Esophagus muscularis mucosa (tissue), 4 donors: ENCODE measurements at places on chromosomes 12 and 14. TPM values are rescaled to one million over a fixed set of nuclear protein-coding genes. Genes with fewer than 3 reads are reported as not detected.

Gene MYG1
- 47.0 TPM for total RNA-seq

Gene DAO
- not detected for total RNA-seq

Gene RNU4-1
- total RNA-seq = under 0.01 TPM

Gene MYO1H
- not detected for total RNA-seq

Gene CLEC14A
- 50.2 TPM for total RNA-seq

Gene GPR84
- not detected for total RNA-seq

Gene HOXC10
- not detected for total RNA-seq

Gene OR4Q2
- total RNA-seq = not detected

Gene PIWIL1
- total RNA-seq = not detected

Gene KCNK13
- 0.23 TPM for total RNA-seq

Gene TGFB3
- total RNA-seq = 17.6 TPM

Gene STAB2
- 0.50 TPM for total RNA-seq

GRCh38 chr14:89899917-89900663 is 54.4 kb downstream of the EFCAB11 start:
- no peak for DNase-seq

DNA sequence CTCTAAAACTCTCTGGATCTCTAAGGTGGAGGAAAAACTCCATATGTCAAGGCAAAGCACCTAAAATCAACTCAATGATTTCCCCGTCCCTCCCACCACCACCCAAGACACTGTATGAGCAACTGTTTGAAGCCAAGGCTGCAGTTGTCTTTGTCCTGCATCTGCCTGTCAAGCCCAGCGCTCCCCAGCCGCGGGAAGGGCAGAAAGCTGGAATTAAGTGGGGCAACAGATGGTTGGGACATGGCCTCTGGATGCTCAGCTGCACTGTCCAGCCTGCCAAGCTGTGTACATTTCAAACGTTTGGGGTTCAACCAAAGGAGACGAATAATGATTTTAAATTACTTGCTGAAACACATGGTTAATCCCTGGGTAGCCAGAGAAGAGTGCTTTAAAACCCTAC is 42.2 kb upstream of the PTGR2 start:
- DNase-seq = no peak

GRCh38 chr14:51117593-51117992 is 22.7 kb upstream of the TRIM9 start:
- DNase-seq = no peak

GRCh38 chr12:50394469-50395029 is 1.9 kb downstream of the FAM186A start:
- no peak for DNase-seq

GRCh38 chr12:19546027-19546426 is 106.7 kb downstream of the AEBP2 start:
- DNase-seq = no peak

DNA sequence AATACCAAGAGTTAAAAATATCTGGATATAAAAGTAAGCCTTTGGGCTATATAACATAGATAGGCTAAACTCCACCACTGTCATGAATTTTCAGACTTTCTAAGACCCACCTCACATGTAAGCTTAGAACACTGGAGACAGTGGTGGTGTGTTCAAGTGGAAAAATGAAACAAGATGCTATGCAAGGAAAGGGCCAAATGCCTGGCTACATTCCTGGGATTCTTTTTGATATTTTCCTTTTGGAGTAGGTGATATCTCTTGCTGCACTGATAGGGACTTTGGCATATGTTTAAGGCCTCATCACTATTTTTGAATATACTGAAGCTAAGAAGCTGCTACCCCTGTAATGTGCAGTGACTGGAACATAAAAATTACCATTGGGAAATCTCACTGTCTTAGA is 341.3 kb downstream of the SLC16A7 start:
- no peak for DNase-seq

GRCh38 chr14:56161658-56162057 is 43.4 kb downstream of the PELI2 start:
- no peak for DNase-seq

- no peak for DNase-seq
These were observed 55.3 kb downstream of the RIN3 start for GRCh38 chr14:92568621-92569479.

DNA sequence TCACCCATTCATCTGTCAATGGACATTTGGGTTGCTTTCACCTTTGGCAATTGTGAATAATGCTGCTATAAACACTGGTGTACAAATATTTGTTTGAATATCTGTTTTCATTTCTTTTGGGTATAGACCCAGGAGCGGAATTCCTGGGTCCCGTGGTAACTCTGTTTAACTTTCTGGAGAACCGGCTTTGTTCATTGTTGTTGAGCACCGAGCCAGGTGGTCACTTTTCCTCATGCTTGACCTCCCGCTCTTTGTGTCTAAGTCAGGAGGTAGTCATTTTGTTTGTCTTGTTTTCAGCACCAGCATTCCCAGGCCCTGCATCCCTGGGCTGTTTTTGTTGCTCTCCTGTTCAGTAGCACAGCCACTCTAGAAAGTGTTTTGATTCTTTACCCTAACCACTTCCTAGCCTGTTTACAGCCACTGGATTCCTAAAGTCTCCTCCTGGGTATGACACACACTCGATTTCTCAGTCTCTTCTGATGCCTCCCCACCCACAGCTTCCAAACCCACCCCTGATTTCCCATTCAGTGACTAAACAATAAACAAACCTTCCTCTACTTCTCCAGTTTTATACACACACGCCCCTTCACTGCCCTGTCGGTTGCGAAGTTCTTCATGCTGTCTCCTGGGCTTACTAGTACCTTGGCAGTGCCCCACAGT is 37.9 kb downstream of the B4GALNT3 start:
- no peak for DNase-seq

DNA sequence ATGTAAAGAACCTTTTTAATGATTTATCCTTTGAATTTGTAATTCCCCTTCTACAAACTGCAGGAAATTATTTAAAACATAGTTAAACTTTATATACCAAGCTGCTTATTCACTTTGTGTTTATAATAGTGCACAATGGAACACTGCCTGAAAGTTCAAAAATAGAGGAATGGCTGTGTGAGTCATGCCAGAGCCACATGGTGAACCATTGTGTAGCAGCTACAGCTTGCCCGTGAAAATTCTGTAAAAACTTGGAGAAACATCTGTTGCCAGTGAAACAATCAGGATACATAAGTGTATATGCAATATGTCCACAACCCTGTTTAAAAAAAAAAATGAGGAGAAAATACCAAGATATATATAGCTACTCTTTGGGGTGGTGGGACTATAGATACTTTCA is 59.5 kb downstream of the VEZT start:
- no peak for DNase-seq

DNA sequence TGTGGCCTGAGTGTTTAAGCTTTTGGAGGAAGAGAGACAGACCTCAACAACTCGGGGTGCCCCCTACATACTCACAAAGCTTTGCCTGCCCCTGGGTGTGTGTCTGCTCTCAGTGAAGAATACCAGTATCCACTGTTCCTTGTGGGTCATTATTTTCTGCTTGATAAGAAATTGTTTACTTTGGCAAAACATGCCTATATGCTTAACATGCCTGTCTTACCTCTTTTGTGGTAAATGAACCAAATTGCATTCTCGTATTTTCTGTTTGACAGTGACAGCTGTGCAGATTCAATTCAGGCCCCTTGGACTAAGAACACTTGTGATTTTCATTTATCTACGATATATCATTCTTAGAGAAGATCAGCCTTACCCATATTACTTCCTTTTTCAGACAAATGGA is 50.6 kb upstream of the REP15 start:
- no peak for DNase-seq

DNA sequence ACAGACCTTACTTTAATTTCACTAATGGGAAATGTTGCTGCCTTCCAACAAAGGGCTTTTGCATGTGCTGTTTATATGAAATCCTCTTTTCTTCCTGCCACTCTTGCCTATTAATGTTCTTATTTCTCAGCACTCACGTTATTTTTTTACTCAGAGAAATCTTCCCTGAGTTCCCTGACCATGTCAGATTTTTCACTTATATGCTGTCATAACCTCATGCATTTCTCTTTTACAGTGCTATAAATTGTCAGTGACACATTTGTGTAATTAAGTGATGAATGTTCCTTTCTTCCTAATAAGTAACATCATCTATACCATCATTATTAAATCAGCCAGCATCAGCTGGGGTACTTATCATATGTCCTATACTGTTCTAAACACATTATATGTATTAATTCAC is 444.1 kb downstream of the DIO2 start:
- DNase-seq = no peak

- no peak for DNase-seq
These were observed 33.6 kb upstream of the CRY1 start for GRCh38 chr12:107126796-107127481.

GRCh38 chr12:78248321-78248720 is 417.6 kb downstream of the NAV3 start:
- DNase-seq = no peak

DNA sequence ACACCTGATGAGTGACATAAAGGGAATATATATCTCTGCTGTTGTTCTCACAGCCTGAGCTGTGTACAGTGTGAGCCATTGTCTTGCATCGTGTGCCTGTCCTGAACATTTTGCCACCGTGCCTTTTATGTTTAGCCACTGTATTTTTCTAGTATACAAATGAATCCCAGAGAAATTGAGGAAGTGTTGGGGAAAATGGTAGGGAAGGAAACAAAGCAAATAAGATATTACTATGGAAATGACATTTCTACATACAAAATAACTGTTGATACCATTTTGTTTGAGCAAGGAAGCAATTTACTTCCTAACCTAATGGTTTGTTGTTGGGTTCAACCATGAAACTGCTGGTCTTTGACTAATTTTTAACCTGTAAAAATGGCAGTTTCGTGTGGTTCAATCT is 5.5 kb downstream of the PSMA6 start:
- DNase-seq = no peak

DNA sequence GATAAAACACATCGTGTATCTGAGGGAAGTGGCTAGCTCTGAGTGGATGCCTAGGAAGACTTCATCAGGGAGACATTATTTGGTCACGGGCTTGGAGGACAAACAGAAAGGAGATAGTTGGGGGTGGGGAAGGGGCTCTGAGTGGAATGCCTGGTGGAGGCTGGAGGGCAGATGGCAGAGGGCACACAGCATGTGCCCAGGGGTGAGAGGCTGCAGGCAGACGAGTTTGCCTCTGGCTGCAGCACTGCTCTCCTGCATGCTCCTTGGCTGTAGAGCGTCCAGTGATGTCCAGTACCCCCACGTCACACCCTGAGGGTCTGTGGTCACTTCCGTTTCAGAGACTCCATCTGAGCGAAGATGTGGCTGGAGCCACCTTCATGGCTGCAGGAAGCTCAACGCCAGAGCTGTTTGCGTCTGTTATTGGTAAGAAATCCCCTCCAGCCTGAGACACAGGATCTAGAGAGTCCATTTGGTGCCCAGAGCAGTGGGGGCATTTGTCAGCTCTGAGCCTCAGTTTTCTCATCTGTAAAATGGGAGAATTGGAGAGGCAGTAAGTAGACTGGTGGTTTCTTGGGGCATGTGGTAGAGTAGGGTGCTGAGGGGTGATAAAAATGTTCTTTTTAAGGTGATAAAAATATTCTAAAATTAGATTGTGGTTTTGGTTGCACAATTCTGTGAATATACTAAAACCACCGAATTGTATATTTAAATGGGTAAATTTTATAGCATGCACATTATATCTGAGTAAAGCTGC is 71.7 kb upstream of the RIN3 start:
- no peak for DNase-seq

- DNase-seq = no peak
These were observed 8.0 kb upstream of the CERS5 start for GRCh38 chr12:50174971-50175715.

- no peak for DNase-seq
These were observed 131.2 kb downstream of the HMGA2 start for GRCh38 chr12:65955452-65955851.

- DNase-seq = peak; percentile 92
These were observed at the start of gene ACOT6 for GRCh38 chr14:73612339-73613045. TSS of gene ACOT6 (plus strand) at chr14:73612517. CDS start at chr14:73612572, 55 bp downstream.
